Neural crest cell (in vitro differentiated cells): ENCODE measurements at places on chromosomes 2 and 18.

DNA sequence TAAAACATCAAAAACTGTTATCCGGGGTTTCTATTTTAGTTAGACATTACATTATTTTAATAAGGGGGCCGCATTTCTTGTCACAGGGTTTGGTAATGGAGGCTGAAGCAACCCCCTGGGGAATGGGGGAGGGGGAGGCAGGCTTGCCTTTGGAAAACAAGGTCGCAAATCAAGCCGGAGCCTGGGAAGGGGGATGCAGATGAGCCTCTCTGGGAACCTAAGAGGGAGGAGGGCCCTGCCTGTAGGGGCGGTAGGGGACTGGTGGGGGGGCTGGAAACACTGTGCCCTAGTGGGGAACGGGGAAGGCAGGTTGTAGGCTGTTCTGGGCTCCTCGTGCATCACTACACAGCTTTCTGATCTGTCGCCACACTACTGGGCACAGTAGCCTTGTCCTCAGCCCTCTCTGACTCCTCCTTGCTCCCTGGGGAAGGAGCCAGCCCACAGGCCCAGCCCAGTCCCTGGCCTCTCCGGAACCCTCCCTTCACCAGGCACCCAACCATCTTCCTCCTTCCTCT is 170.2 kb upstream of the SMAD2 start:
- H3K27ac ChIP-seq: no peak overlapping the region
- no peak overlapping the region for H3K4me3 ChIP-seq
- H3K27me3 ChIP-seq: peaks cover 3% of the 10 kb centered on the region
- H3K4me1 ChIP-seq: peaks cover 11% of the 10 kb centered on the region
- no peak for DNase-seq
- H3K36me3 ChIP-seq: no peaks in the 10 kb centered on the region

- peak overlapping the region; percentile 83 for H3K27ac ChIP-seq
- no peaks in the 10 kb centered on the region for H3K27me3 ChIP-seq
- peaks cover 35% of the 10 kb centered on the region for H3K4me1 ChIP-seq
- peaks cover 3% of the 10 kb centered on the region for H3K36me3 ChIP-seq
- peak overlapping the region; percentile 16 for H3K4me3 ChIP-seq
These were observed 83.7 kb upstream of the RBM44 start for GRCh38 chr2:237714690-237715458.

- no peak for DNase-seq
- H3K27me3 ChIP-seq: no peaks in the 10 kb centered on the region
- H3K27ac ChIP-seq: no peak overlapping the region
- H3K4me1 ChIP-seq: peaks cover 4% of the 10 kb centered on the region
- peaks cover 16% of the 10 kb centered on the region for H3K36me3 ChIP-seq
These were observed 57.0 kb upstream of the ACYP2 start for GRCh38 chr2:54058449-54058848.

DNA sequence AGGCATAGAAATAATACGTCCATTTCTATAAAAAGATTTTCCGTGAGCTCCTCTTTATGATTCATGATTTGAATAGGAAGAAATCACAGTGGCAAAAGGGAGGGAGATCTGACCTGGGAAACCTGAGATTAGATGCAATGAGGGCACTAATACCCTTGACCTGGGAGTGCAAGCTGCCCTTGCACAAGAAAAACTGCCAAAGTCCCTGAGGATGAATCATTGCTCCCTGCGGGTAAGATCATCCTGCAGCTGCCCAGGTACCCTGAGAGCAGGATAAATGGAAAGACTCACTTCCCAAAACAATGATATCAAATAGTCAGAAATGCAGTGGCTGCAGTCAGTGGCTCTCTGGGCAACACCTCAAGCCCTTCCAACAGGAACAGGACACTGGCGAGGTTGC is 11.6 kb downstream of the FHL2 start:
- no peaks in the 10 kb centered on the region for H3K27me3 ChIP-seq
- no peak overlapping the region for H3K27ac ChIP-seq
- no peaks in the 10 kb centered on the region for H3K36me3 ChIP-seq

- H3K27ac ChIP-seq: no peak overlapping the region
- peaks cover 12% of the 10 kb centered on the region for H3K4me1 ChIP-seq
- DNase-seq: no peak
These were observed 54.0 kb upstream of the GPR45 start for GRCh38 chr2:105187531-105187930.

GRCh38 chr18:74967979-74968378 is 241.0 kb downstream of the PTGR3 start:
- H3K4me1 ChIP-seq: peaks cover 14% of the 10 kb centered on the region
- no peak overlapping the region for H3K4me3 ChIP-seq
- H3K27me3 ChIP-seq: no peaks in the 10 kb centered on the region

- DNase-seq: no peak
- no peaks in the 10 kb centered on the region for H3K36me3 ChIP-seq
- no peak overlapping the region for H3K27ac ChIP-seq
- H3K4me3 ChIP-seq: no peak overlapping the region
These were observed 202.0 kb upstream of the SLC14A2 start for GRCh38 chr18:45413180-45413836.

DNA sequence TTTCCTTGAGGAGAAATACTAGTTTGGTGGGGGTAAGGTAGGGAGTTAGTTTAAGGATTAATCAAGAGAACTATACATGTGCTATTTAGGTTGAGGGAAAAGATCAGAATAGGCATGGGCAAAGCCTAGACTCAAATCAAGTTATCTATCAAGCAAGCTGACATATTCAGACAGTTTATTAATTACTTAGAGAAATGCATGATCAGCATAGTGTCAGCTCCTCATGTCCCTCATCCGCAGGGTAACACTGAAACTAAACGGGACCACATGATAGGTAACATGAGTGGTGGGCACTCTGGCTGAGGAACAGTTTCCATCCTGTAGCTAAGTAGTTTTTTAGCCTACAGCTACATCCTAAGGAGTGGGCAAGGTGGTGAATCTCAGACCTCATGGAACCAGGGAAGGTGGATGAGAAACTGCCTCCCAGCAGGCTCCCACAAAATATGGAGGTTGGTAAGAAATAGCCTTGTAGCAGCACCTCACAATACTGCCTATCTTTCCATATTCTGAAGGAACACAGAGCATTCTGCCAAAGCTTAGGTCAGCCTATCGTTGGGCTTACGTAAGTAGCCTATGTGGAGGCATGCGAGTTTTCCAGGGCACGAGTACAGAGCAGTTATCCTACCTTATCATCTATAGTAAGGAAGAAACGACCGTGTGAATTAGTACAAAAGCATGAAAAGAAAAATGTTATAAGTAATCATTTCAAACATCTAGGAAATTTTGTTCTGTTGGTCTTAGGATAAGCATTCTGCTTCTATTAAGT is 18.4 kb downstream of the ZC3H6 start:
- H3K27ac ChIP-seq: no peak overlapping the region
- H3K27me3 ChIP-seq: no peaks in the 10 kb centered on the region
- H3K4me3 ChIP-seq: no peak overlapping the region
- peaks cover 5% of the 10 kb centered on the region for H3K4me1 ChIP-seq
- DNase-seq: no peak

GRCh38 chr2:234091432-234091879 is 41.0 kb downstream of the SPP2 start:
- peaks cover 2% of the 10 kb centered on the region for H3K36me3 ChIP-seq
- H3K4me3 ChIP-seq: no peak overlapping the region
- no peak for DNase-seq
- no peaks in the 10 kb centered on the region for H3K27me3 ChIP-seq

GRCh38 chr18:63098018-63098981 is 221.3 kb downstream of the BCL2 start:
- peaks cover 5% of the 10 kb centered on the region for H3K27me3 ChIP-seq
- no peak for DNase-seq
- no peak overlapping the region for H3K27ac ChIP-seq

GRCh38 chr2:161199912-161200701 is 39.9 kb downstream of the TANK start:
- H3K36me3 ChIP-seq: peaks cover 10% of the 10 kb centered on the region
- no peaks in the 10 kb centered on the region for H3K27me3 ChIP-seq
- H3K4me1 ChIP-seq: peaks cover 4% of the 10 kb centered on the region
- no peak for DNase-seq

GRCh38 chr2:223934870-223935269 is 10.3 kb downstream of the WDFY1 start:
- H3K4me3 ChIP-seq: no peak overlapping the region
- peaks cover 18% of the 10 kb centered on the region for H3K4me1 ChIP-seq
- peaks cover 2% of the 10 kb centered on the region for H3K36me3 ChIP-seq
- H3K27me3 ChIP-seq: no peaks in the 10 kb centered on the region
- no peak for DNase-seq

GRCh38 chr2:223654384-223654915 is 52.3 kb upstream of the SCG2 start:
- no peak overlapping the region for H3K27ac ChIP-seq
- H3K4me1 ChIP-seq: peaks cover 47% of the 10 kb centered on the region
- no peaks in the 10 kb centered on the region for H3K27me3 ChIP-seq

GRCh38 chr18:34978953-34979608 is 62.1 kb upstream of the MAPRE2 start:
- peaks cover 50% of the 10 kb centered on the region for H3K27me3 ChIP-seq
- H3K36me3 ChIP-seq: no peaks in the 10 kb centered on the region
- peak overlapping the region; percentile 4 for H3K27ac ChIP-seq
- peak overlapping the region; percentile 94 for H3K4me3 ChIP-seq
- peaks cover 28% of the 10 kb centered on the region for H3K4me1 ChIP-seq

DNA sequence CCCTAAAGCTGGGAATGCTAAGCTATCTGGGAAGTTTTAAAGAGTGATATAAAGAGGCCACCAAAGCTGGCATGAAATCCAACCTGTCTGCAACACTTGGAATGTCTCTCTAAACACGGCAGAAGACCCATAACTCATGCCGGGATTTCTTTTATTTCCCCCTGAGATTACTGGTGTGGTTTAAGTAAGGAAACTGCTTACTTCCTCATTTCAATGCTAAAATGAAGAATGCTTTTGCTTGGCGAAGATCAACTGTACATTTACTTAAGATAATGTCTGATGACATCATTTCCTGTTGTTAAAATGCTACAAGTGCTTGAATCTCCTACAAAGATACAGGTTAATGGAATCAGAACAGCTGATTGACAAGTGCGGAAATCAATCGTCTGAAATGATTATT is 353.8 kb upstream of the SALL3 start:
- H3K36me3 ChIP-seq: no peaks in the 10 kb centered on the region
- H3K27me3 ChIP-seq: peaks cover 3% of the 10 kb centered on the region
- peaks cover 11% of the 10 kb centered on the region for H3K4me1 ChIP-seq

- peaks cover 4% of the 10 kb centered on the region for H3K4me1 ChIP-seq
- DNase-seq: no peak
- no peaks in the 10 kb centered on the region for H3K27me3 ChIP-seq
- no peak overlapping the region for H3K4me3 ChIP-seq
- no peak overlapping the region for H3K27ac ChIP-seq
- H3K36me3 ChIP-seq: no peaks in the 10 kb centered on the region
These were observed 1124.9 kb upstream of the ZEB2 start for GRCh38 chr2:145644820-145645302.

GRCh38 chr2:50594233-50594632 is 437.7 kb downstream of the NRXN1 start:
- no peak overlapping the region for H3K27ac ChIP-seq
- no peak overlapping the region for H3K4me3 ChIP-seq
- H3K36me3 ChIP-seq: no peaks in the 10 kb centered on the region

DNA sequence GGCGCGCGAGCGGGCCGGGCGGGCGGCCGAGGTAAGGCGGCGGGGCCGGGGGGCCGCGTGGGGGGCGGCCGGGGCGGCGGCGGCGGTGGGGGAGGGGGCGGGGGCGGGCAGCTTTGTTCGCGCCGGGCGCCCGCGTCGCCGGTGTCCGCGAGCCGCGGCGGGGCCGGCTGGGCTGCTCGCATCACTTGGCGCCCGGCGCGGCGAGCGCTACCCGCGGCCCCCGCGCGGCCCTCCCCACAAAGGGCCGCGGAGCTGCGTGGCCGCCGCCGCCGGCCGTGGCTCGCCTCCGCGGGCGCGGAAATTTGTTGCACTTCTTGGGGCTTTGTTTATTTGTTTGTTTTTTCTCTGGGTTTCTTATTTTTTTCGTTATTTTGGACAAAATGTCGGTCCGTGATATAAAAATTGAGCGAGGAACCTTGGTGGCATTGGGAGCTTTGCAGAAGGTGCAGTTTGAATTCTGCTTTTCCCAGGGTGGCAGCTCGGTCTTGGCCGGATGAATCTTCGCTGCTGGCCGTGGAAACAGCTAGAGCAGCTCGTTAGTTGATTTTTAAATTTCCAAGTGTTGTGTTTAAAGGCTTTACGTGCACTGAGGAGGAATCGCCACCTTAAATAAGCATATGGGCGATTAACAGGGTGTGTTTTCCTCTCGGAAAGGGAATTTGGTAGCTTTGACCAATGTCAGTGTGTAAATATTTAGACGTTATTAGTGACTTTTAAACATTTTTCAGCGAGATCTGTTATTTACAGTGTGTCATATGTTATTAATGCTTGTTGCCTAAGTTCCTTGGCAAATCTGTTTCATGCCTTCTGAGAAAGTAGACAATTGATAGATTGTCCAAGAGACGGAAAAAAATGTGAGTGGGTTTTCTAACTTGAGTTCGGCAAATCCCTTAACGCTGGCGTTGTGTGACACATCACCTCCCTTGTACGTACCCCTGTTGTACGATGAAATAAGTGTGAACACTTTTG is 822 bp downstream of the UBE2E3 start:
- H3K4me3 ChIP-seq: peak overlapping the region; percentile 96
- H3K27me3 ChIP-seq: no peaks in the 10 kb centered on the region
- peaks cover 65% of the 10 kb centered on the region for H3K4me1 ChIP-seq
- peak overlapping the region; percentile 99 for H3K27ac ChIP-seq

- no peak overlapping the region for H3K4me3 ChIP-seq
- DNase-seq: no peak
- H3K27me3 ChIP-seq: no peaks in the 10 kb centered on the region
- no peak overlapping the region for H3K27ac ChIP-seq
- H3K4me1 ChIP-seq: no peaks in the 10 kb centered on the region
These were observed 507.4 kb upstream of the PKDCC start for GRCh38 chr2:41540272-41540998.

DNA sequence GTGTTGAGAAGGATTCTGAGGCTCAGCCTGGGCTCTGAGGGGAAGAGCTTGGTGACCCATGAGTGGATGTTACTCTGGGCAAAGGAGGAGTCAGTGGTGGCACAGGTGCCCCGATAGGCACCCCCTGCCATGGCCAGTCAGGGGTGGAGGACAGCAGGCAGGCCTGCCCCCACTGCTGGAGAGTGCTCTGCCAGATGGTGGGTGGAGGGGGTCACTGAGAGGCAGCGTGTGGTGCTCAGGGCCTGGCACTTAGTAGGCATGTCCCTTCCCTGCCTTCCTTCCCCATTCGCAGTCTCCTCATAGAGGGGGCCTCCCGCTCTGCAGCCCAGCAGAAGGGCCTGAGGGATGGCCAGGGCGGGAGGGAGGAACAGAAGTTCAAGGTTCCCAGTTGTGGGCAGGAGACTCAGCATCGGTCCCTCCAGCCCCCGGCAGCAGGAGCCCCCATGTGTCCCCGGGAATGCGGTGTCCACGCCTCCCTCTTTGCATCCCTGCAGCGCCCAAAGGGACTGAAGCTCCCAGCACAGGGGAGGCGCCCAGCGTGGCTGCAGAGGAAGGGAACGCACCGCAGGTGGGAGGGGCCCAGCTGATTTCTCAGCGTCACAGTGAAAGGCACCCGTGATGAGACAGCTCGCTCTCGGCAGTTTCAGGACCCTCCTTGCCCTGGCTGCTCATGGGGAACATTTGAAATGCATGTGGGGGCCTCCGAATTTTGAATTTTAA is 5.7 kb upstream of the SNED1 start:
- peaks cover 5% of the 10 kb centered on the region for H3K27me3 ChIP-seq
- H3K27ac ChIP-seq: no peak overlapping the region
- no peaks in the 10 kb centered on the region for H3K36me3 ChIP-seq
- H3K4me1 ChIP-seq: peaks cover 10% of the 10 kb centered on the region
- DNase-seq: no peak
- no peak overlapping the region for H3K4me3 ChIP-seq

- DNase-seq: no peak
- H3K27ac ChIP-seq: no peak overlapping the region
- H3K27me3 ChIP-seq: no peaks in the 10 kb centered on the region
- no peaks in the 10 kb centered on the region for H3K4me1 ChIP-seq
- no peak overlapping the region for H3K4me3 ChIP-seq
These were observed 65.0 kb upstream of the MFF start for GRCh38 chr2:227260041-227260440.
